MCF 10A (cell line): ENCODE measurements at places on chromosomes 3 and 15. TPM values are rescaled to one million over a fixed set of nuclear protein-coding genes. Genes with fewer than 3 reads are reported as not detected.

The FSTL1 gene
- 49.4 and 56.4 TPM in 2 replicates for total RNA-seq

The HRG gene
- total RNA-seq, result 0.16 and 0.20 TPM in 2 replicates

The FOXL2NB gene
- total RNA-seq, result 0.14 and 0.20 TPM in 2 replicates

The ATP10A gene
- total RNA-seq, result not detected in 2 replicates

The FAM107A gene
- not detected in 2 replicates for total RNA-seq

GRCh38 chr3:38124324-38125122 lies 12.4 kb downstream of the ACAA1 start:
- H3K4me1 ChIP-seq, result peaks cover 13% of the 10 kb centered on the region
- H3K36me3 ChIP-seq, result peaks cover 70% of the 10 kb centered on the region
- no peak for DNase-seq
- no peaks in the 10 kb centered on the region for H3K27me3 ChIP-seq

DNA sequence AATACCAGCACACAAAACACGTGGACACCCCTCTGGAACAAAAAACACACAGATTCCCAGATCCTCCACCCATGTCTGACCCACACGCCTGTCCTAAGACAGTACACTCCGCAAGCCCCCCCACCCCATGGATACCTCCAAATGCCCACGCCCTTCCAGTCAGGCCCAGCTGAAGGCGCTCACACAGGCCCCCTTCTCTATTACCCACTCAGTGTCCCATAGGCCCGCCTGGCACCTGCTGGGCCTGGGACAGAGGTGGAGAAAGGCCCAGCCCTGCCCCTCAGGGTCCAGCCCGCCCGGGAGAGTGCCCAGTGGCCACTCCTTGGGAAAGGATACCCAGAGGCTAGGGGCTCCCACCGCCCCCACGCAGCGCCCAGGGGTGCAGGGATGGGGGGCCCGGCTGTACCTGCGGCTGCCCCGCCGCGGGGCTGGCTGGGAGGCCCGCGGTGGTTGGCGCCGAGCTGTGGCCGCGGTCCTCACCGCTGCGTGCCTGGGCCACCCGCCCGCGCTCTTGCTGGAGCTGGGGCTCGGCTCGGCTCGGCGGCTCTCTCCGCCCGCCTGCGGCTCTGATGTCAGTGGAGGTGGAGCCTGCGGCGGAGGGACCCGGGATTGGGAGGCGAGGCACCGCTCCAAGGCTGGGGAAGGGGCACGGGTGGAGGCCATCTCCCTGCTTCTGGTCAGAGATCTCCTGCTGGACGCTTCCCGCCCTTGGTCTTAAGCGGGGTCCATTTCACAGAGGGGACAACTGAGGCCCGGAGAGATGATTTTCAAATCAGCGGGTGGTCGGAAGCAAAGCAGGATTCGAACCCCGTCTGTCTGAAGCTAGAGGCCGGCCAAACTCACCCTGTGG lies at the start of gene CAMK1:
Gene CAMK1 (minus strand): TSS at position 522 of the 850 bp plus-strand sequence. CDS start 2,198 bp downstream, outside the sequence.
- H3K36me3 ChIP-seq, result peaks cover 4% of the 10 kb centered on the region
- H3K4me3 ChIP-seq, result peak within 1 kb of the TSS; percentile 59
- H3K27ac ChIP-seq, result peak within 1 kb of the TSS; percentile 46
- DNase-seq, result peak; percentile 57
- H3K4me1 ChIP-seq, result peaks cover 7% of the 10 kb centered on the region
- no peaks in the 10 kb centered on the region for H3K27me3 ChIP-seq

- no peaks in the 10 kb centered on the region for H3K36me3 ChIP-seq
- H3K4me3 ChIP-seq, result no peak overlapping the region
- H3K27me3 ChIP-seq, result no peaks in the 10 kb centered on the region
- H3K4me1 ChIP-seq, result peaks cover 12% of the 10 kb centered on the region
- no peak for DNase-seq
Measured at GRCh38 chr3:138818185-138818860, 16.4 kb downstream of the PIK3CB start.

DNA sequence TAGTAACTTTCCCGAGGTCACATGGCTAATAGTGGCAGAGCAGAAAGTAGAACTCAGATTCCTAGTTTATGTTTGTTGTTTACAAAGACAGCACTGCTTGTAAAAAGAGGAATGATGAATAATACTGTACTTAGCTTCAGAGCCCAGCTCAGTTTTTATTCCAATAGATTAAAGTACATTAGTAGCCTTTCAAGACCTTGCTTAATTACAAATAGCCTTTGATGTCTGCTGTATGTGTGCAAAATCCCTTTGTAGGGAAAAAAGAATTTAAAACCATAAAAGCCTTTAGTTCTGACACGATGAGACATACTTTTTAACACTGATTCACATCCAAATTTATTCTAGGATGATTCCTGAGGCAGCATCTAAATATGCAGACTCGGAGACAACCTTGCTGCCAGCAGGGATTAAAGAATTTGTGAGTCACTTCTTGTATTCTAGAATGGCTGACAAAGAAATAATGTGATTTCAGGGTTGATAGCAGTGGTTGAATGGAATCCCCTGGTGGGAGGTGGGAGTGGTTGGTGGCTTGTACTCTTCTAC lies 324.2 kb upstream of the TGFBR2 start:
- peaks cover 39% of the 10 kb centered on the region for H3K4me1 ChIP-seq
- peaks cover 5% of the 10 kb centered on the region for H3K36me3 ChIP-seq
- peak overlapping the region; percentile 88 for H3K27ac ChIP-seq
- no peaks in the 10 kb centered on the region for H3K27me3 ChIP-seq

GRCh38 chr3:9553021-9553947 lies at the start of gene LHFPL4:
Gene LHFPL4 (minus strand): TSS chr3:9553822. CDS start chr3:9552679, 1,143 bp downstream.
- H3K27me3 ChIP-seq, result peaks cover 58% of the 10 kb centered on the region
- no peaks in the 10 kb centered on the region for H3K36me3 ChIP-seq
- H3K4me3 ChIP-seq, result no peak within 1 kb of the TSS
- DNase-seq, result no peak

DNA sequence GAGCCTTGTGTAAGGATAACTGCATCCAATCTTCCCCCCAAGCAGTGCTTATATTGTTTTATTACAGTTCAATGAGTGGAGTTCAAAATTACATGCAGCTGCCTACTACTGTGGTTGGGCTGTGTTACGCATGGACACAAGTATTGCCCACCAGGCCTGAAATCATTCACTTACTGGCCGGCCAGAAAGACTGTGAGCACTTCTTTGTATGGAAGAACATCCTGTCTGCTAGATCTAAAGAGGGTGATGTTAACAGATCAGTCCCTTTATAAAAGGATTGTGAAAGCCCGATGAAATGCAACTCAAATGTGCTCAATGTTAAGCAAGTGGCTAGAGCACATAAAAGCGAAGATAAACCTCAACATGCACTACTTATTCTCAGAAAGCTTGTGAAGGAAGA lies 132.5 kb downstream of the FOXP1 start:
- peaks cover 33% of the 10 kb centered on the region for H3K4me1 ChIP-seq
- no peak overlapping the region for H3K4me3 ChIP-seq
- H3K27me3 ChIP-seq, result no peaks in the 10 kb centered on the region
- H3K27ac ChIP-seq, result no peak overlapping the region

GRCh38 chr15:39219608-39220007 lies 361.3 kb upstream of the THBS1 start:
- no peak overlapping the region for H3K27ac ChIP-seq
- DNase-seq, result no peak
- H3K4me1 ChIP-seq, result no peaks in the 10 kb centered on the region
- no peaks in the 10 kb centered on the region for H3K36me3 ChIP-seq

DNA sequence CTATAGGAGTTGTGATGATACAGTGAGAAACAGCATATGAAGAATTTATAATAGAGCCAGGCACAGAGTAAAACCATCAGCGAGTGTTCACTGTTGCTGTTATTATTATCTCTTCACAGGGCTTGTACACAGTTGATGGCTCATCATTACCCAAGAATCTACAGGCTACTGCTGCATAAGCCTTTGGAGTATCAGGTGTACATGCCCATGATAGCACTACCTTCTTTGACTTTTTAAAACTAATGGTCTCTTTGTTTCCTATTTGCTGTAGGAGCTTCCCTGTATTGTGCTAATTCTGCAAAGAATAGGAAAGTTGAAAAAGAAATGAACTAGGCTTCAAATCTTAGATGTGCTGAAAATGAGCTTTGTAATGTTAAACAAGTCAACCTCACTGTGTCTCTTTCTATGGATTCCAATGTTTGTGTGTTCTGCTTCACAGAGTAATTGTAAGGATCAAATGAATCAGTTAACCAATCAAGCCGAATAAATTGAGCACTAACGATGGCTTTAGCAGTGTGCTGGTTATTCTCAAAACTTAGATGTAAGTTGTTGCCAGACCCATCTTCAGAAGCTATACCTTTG lies 138.8 kb downstream of the TUSC7 start:
- no peaks in the 10 kb centered on the region for H3K4me1 ChIP-seq
- no peak overlapping the region for H3K27ac ChIP-seq
- H3K4me3 ChIP-seq, result no peak overlapping the region
- DNase-seq, result no peak
- H3K27me3 ChIP-seq, result peaks cover 92% of the 10 kb centered on the region
- H3K36me3 ChIP-seq, result no peaks in the 10 kb centered on the region

GRCh38 chr15:74682954-74683353 lies 12.9 kb downstream of the EDC3 start:
- H3K4me1 ChIP-seq, result no peaks in the 10 kb centered on the region
- H3K36me3 ChIP-seq, result peaks cover 23% of the 10 kb centered on the region
- no peak overlapping the region for H3K4me3 ChIP-seq
- no peak overlapping the region for H3K27ac ChIP-seq
- no peak for DNase-seq
